ENCODE measurements at places on chromosomes 12 and 14.

- DNase-seq = no peak
Observed at GRCh38 chr12:130226126-130226525, 63.9 kb downstream of the FZD10 start.

GRCh38 chr12:68028647-68029046, 39.4 kb downstream of the IFNG-AS1 start:
- DNase-seq = no peak

- no peak for DNase-seq
Observed at GRCh38 chr12:3520168-3520567, 29.2 kb downstream of the PRMT8 start.

DNA sequence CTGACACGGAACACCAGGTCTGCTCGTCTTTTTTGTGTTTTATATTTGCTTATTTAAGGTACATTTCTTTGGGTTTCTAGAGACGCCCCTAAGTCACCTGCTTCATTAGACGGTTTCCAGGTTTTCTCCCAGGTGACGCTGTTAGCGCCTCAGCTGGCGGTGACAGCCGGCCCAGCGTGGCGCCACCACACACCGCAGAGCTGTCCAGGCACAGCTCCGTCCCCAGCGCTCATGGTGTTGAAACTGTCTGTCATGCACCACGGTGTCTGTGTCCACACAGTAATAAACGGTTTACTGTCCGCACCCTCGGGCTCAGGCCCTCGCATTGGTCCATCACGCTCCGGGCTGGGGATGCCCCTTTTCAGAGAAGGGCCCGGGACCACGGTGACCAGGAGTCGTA, 15.5 kb downstream of the DEGS2 start:
- DNase-seq = no peak

- DNase-seq = no peak
Observed at GRCh38 chr12:121968876-121969275, 50.5 kb downstream of the CFAP251 start.

GRCh38 chr14:100085462-100085861, 20.2 kb downstream of the EVL start:
- DNase-seq = no peak

GRCh38 chr12:27425306-27425705, 21.2 kb upstream of the SMCO2 start:
- no peak for DNase-seq

DNA sequence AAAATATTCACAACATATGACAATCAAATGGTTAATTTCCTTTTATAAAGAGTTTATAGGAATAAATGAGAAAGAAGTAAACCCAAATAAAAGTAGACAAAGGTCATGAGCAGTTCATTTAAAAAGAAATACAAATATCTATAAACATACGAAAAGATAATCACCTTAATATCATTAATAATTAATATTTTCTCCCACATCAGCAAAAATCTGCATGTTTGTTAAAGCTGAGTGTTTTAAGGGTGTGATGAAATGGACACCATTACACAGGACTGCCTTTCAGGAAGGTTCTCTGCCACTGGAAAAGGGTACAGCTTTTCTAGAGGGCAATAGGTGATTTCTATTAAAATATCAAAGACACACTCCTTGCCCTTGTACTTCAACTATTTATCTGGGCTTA, 14.7 kb upstream of the DHRS4 start:
- DNase-seq = no peak

DNA sequence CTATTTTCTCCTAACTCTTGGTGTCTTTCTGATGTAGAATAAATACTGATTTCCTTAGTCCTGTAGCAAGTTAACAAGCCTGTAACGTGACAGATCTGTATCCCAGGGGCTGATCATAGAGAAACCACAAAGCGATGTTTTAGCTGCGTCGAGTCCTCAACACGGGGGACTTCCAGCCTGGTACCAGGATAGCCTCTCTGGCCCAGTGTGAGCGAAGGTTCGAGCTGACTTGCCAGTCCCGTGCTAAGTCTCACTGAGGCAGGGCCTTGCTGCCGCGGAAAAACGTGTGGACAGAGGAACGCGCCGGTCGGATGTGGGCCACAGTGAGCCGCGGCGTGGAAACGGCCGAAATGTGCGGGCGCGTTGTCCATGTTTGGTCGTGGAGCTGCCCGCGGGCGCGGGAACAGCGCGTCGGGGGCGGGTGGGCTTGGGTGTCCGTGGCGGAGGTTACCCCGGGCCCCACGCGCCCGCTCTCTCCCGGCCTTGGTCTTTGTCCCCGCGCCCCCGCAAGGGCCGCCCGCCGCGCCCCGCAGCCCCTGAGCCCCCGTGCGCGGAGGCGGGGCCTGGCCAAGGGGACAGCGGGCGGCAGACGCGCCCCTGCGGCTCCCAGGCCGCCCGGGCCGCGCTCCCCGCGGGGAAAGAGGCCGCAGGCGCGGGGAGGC, 531 bp upstream of the EML1 start:
- DNase-seq = no peak

GRCh38 chr12:68481181-68481941, 129.3 kb upstream of the RAP1B start:
- no peak for DNase-seq

GRCh38 chr12:53485955-53486735, 13.1 kb downstream of the MAP3K12 start:
- no peak for DNase-seq

DNA sequence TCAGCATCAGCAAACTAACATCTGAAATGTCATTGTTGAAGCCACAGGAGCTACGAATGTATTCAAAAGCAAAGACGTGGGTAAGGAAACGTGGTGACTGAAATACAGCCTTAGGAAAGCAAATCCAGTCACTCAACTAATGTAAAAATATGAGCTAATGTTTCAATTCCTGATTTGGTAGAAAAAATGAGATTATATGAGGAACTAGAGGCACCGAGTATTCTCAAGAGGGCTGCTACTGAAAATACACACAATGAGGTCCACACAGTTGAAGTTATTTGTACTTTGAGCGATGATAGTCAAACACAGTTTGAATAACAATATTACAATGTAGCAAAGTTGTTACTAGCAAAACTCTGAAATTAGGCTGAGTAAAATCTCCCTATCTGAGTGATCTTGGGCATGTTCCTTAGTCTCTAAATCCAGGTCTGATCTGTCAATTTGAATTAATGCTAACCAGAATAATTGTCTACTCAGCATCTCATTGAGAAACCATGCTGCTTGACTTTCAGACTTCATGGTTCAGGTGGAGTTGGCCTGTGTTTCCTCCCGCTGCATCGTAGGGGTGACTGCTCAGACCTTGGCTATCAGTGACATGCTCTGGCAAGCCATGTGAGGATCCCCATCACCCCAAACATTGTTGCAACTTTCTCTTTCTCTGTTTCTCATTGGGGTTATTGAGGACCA, 467.1 kb upstream of the SOX5 start:
- no peak for DNase-seq

DNA sequence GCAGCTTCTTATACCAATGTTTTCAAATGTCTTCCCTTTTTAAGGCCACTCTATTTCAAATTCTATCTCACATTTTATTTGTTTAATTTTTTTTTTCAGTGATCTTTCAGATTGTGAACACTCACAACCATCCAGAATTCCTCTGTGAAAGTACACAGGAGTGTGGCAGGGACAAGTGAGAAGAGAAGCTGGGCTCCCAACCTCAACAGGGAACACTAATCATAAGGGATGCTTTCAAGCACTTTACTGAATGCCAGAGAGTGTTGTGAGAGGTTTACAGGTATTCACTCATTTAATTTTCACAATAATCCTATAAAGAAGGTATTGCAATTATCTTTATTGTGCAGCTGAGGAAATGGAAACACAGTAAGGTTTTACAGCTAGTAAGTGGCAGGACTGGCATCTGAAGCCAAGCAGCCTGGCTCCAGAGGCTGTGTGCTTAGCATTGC, 60.1 kb upstream of the PYGL start:
- no peak for DNase-seq

DNA sequence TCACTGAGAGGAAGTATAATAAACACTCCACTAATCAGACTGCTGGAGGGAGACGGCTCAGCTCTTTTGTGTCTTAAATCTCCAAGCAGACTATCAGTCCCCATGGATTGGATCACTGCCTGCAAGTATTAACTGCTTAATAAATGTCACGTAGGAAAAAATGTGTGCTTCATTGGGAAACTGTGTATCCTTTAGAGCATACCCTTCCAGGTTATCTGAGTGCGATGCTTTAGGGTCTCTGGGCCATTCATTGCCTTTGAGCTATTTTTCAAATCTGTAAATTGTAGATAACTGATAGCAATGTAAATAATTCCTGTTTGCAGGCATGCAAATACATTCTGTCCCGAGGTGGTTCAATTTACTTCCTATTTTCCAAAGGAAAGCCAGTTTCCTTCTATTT, 45.0 kb upstream of the VASH1 start:
- no peak for DNase-seq

- DNase-seq = no peak
Observed at GRCh38 chr14:96309896-96310330, 53.2 kb downstream of the ATG2B start.

DNA sequence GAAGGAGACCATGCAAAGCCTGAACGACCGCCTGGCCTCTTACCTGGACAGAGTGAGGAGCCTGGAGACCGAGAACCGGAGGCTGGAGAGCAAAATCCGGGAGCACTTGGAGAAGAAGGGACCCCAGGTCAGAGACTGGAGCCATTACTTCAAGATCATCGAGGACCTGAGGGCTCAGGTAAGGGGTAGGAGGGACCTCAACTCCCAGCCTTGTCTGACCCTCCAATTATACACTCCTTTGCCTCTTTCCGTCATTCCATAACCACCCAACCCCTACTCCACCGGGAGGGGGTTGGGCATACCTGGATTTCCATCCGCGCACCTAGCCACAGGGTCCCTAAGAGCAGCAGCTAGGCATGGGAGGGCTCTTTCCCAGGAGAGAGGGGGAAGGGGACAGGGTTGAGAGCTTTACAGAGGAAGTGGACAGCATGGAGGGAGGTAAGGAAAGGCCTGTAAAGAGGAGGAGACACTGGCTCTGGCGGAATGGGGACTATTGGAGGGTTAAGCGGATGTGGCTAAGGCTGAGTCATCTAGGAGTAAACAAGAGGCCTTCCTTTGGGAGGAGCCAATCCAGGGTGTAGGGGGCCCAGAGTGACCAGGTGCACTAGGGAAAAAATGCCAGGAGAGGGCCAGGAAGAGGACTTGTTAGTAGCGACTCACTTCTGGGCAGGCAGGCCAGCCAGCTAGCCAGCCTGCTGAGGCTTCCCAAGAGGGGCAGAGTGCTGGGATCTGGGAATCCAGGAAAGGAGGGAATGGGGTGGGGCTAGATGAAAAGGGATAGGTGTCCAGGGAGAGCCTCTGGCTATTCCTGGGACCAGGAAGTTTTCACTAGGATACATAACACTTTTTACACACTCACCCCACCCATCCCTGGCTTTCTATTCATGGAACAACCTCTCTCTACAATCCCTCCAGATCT, 754 bp downstream of the KRT18 start:
- no peak for DNase-seq

- no peak for DNase-seq
Observed at GRCh38 chr14:73049428-73049827, 8.9 kb upstream of the RBM25 start.

- peak; percentile 89 for DNase-seq
Observed at GRCh38 chr12:93813972-93814821, 137.0 kb downstream of the CRADD start.

GRCh38 chr12:95224202-95225170, 6.9 kb downstream of the VEZT start:
- no peak for DNase-seq

DNA sequence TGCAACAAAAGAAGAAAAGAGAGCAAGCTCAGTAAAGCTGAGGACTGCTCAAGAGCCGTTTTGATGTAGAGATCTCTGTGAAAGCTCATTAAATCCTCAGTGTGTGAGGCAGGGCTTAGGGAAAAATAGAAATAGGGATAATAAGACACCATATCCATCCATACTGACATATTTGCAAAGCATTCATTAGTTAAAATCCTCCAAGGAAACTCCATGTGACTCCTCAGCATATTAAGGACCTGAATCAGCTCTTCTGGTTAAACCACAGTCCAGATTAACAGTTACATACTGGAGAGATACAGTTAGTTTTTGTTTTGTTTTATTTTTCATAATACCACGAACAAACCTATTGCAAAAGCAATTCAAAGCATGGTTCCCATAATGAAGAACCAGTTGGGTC, 288.2 kb downstream of the PAWR start:
- DNase-seq = no peak

GRCh38 chr14:63431466-63431865, 111.7 kb downstream of the PPP2R5E start:
- no peak for DNase-seq

DNA sequence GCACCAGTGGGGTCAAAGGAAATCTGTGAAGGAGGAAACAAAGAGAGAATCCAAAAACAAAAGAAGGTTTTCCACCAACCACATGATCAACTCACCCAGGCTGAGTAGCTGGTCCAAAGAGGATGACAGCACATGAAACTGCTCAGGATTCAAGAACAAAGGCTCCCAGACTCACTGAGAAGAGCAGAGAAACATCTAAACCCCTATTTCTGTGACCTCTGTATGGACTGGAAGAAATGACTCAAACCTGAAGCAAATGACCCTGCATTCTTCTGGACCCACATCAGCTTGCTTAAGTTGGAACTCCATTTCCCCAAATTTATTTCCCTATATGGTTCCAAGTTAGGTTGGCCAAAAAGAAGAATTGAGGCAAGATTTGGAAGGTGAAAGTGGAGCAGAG, 26.3 kb downstream of the TC2N start:
- DNase-seq = no peak

DNA sequence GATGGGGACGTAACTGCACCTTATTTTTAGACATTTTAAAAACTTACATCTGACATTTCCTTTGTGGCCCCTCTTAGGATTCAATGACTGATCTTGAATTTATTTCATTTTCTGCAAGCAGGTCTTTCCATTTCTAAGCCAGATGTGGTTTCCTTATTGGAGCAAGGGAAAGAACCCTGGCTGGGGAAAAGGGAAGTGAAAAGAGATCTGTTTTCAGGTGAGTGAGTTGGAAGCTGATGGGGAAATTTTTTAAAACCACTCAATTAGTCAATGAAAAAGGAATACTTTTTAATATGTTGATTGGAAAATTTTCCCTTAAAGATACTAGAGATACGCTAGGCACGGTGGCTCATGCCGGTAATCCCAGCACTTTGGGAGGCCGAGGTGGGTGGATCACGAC, 2.6 kb downstream of the ZNF140 start:
- no peak for DNase-seq

GRCh38 chr12:100201604-100202423, 1.2 kb downstream of the ACTR6 start:
- no peak for DNase-seq

- no peak for DNase-seq
Observed at GRCh38 chr12:78566456-78566855, 298.1 kb upstream of the SYT1 start.

DNA sequence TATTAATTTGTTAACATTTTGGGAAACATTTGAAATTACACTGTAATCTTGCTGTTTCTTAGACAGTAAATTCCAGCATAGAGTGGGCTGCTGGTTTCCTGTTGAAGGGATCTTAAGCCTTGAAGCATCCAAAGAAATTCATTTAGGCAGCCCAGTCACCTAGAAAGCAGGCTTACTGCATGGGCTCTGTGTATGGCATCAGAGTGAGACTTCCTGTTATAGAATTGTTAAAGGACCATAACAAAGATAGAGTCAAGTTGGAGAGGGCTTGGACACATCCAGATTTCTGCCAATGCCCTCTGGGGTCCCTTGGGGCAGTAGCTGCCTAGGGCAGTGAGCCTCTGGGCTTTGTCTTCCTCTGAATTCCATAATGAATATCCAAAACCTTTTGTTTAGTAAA, 149.2 kb downstream of the DYRK2 start:
- no peak for DNase-seq

- no peak for DNase-seq
Observed at GRCh38 chr14:72049462-72049861, 117.2 kb downstream of the RGS6 start.

- DNase-seq = no peak
Observed at GRCh38 chr14:49593016-49593415, 5.7 kb upstream of the LRR1 start.

- DNase-seq = no peak
Observed at GRCh38 chr14:58587271-58587670, 50.5 kb upstream of the DACT1 start.

Data from fibroblast of the conjunctiva (primary cell).